Activated CD8-positive, alpha-beta memory T cell treated with anti-CD3 and anti-CD28 coated beads for 1 hour (primary cell): ENCODE measurements at places on chromosomes 6 and 20.

DNA sequence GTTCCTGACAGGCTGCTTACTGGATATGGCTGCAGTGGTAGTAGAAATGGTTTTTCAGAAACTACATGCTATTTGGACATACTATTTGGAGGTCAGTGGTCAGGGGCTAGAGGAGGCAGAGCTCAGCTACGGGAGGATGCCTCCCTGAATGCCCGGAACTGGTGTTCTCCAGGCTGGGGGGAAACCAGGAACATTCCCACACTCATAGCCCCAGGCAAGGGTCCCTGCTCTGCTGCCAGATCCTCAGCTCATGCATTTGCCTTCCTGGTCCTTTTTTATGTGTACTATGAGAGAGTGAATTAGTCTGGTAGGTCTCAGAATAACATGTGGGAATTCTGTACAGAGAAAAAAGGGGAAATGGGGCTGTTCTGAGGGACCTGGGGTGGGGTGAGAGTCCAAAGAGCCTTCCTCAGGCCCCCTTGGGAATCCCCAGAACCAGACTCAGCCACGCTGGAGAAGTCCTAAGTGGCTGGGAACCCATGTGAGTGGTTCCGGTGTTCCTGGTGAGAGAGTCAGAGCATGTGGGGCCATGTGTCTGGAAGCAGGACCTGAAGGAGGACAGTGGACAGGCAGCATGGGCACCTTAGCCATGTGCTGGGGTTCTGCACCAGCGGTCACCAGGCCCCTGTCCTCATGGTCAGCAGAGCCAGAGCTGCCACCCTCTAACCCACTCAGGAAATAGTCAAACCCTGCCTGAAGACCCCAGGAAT lies 58.0 kb upstream of the MYL9 start:
- no peak for DNase-seq

DNA sequence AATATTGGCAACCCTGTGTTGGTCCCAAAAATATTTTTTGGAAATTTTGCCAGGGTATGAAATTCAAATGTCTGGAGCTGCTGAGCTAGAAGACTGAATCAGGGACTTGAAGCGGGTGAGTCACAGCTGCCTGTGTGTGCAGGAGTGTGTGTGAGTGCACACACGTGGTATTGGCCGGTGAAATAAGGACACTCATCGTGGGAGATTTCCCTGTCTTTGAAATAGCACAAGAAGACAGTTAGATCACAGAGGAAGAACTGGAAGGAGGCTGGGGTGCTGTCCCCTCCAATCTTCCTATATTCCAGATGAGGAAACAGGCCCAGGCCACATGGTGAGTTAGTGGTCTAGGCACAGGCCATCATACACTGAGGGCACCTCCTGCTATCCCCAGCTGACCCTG lies 123.8 kb upstream of the MLN start:
- no peak for DNase-seq

DNA sequence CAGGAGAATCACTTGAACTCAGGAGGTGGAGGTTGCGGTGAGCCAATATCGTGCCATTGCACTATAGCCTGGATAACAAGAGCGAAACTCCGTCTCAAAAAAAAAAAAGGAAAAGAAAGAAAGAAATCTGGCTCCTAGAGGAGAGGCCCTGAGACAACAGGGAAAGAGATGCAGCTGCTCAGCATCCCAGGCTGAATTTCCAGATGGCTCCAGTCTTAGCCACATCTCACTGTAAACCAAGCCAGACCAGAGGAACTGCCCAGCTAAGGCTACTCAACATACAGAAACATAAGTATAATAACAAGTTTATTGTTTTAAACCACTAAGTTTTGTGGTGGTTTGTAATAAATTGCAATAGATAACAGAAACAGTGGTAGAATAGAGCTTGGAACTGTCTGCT lies 38.5 kb upstream of the TASP1 start:
- no peak for DNase-seq

- DNase-seq: no peak
Measured at GRCh38 chr20:32395066-32395465, 36.9 kb downstream of the ASXL1 start.

GRCh38 chr20:47701612-47702011 lies 83.7 kb downstream of the SULF2 start:
- DNase-seq: no peak

- DNase-seq: no peak
Measured at GRCh38 chr6:38337819-38338465, 301.8 kb downstream of the BTBD9 start.

DNA sequence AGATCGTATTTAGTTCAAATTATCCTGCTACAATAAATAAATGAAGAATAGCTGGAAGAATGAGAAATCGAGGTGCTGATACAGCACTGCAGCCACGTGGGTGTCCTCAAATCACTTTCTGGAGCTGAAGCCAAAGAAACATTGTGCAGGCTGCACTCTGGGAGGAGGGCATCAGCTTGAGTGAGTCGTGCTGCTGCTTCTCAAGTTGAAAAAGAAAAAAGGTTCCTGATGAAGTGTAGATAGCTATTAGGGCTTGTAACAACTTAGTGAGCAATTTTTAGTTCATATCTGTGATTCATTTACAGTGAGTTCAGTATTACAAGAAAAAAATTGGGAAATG lies 40.5 kb downstream of the DSE start:
- DNase-seq: no peak

- DNase-seq: no peak
Measured at GRCh38 chr6:107819964-107820337, 4.2 kb downstream of the SCML4 start.

DNA sequence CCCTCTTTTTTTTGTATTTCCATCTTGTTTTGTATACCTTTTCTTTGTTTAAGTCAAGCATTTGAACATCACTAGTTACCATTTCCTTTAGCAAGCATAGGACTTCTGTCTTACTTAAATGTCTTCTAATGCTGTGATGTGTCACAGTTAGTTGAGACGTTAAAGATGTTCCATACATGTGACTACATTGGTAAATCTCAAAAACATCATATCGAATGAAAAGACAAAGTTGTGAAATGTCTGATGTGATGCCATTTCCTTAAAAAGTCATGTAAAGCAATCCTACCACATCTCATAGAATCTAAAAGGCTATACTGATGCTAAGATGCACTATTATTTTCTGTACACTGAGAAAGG lies 26.8 kb downstream of the SLC16A10 start:
- DNase-seq: no peak

DNA sequence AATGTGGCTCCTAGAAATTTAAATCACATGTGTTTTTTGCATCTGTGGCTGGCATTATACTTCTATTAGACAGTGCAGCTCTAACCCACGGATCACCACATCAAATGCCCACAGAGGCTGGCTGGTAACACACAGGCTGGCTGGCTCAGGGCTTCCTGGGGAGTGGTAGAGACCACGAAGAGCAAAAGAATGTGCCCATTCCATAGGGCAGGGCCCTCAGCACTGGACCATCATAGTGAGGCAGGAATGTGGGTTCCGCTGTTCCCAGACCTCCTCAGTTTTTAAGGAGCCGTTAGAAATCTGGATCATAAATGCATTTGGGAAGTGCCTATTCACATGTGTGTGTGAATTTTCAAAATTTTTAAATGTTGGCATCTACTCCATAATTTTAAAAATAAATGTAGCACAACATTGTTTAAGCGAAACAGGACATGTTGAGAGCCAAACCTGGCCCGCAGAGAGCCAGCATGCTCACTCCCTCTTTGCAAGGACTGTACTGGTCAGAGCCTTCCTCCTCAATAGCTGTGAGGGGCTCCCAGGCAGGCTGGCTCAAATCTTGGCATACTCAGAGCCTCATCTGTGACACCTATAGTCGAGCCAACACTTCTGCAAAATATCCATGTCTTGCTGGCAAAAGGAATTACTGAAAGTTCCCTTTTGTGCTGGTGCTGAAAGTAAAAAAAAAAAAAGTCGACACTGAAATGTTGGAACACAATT lies 190.5 kb downstream of the FNDC1 start:
- no peak for DNase-seq

GRCh38 chr6:139905404-139906052 lies 531.1 kb upstream of the CITED2 start:
- no peak for DNase-seq

DNA sequence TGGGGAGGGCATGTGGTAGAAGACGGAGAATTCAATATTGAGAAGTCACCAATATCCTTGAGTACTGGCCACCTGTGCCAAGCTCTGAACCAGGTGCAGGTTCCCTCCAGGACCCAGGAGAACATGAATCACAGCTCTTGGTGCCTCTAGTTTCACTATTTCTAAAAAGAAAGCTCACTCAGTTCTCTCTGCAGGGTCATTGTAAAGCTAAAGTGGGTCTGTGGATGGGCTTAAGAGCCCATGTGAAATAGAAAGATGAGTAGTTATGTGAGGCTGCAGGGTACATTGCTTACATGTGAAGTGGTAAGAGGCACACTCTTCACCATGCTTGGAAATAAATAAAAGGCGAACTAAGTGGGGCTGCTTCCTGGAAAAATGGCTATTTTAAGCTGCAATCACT lies 43.6 kb downstream of the ZNF831 start:
- no peak for DNase-seq

DNA sequence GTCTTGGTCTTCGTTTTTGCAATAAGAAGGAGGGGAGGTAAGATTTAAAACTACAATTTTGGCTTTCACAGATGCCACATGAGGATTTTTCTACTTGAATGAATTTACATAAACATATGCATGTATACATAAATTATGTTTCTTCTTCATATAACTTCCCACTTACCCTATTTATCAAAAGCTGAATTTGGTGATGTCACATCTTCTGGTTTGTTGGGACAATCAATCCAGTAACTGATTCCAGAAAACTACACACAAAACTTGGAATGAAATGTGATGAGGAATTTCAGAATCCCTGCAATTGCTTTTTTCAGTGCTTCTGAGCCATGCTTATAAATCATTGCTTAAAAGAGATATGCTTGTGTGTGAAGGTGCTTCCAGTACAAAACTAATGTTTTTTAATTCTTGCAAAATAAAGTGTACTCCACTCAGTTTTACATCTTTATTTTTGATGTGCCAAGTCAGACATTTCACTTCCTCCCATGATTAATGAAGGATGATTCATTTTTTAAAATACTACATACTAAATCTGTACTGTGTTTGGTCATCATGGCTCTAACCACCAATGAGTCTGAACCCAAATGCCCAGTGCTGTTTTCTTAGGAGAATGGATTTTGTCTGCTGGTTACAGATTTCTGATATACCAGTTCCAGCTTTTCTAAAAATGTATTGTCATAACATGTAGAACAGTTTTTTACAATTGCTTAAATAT lies 32.1 kb upstream of the RIN2 start:
- DNase-seq: no peak

DNA sequence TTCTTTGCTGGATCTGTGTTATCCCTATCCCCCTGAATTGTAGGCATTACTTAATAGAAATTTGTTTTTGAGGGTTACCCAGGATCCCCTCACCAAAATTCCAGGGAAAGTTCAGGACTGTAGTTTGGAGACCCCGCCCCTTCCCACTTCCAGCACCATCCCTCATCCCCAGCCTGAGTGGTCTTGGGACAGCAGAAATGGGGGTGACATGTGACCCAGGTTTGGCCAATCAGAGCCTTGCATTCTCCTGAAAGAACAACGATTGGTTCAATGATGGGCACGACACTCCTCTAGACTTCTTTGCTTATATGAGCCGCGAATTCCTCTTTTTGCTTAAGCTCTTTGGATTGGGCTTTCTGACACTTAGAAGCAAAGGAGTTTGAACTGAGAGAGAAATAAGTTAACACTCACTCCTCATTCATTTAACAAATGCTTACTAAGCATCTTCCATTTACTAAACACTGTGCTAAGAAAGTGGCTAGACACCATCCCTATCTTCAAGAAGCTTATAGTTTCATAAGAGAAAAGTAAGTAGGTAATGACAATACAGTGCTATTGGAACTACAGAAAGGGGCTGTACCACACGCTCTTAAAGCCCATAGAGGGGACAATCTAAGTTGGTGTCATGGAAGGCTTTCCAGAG lies 24.9 kb upstream of the PAQR8 start:
- DNase-seq: no peak

DNA sequence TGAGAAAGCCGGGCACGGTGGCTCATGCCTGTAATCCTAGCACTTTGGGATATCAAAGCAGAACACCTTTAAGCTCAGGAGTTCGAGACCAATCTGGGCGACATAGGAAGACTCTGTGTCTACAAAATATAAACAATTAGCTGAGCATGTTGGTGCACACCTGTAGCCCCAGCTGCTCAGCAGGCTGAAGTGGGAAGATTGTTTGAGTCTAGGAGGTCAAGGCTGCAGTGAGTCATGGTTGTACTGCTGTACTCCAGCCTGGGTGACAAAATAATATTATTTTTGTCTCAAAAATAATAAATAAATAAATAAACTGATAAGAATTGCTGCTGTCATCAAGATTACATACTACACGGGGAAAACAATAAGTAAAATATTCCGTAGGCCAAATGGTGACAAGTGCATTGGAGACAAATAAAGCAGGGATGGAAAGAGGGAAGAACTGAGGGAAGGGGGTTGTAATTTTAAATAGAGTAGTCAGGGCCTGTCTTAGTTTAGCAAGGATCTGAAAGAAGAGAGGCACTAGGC lies 14.0 kb upstream of the TOP1 start:
- DNase-seq: no peak

GRCh38 chr20:10105046-10105445 lies 70.3 kb downstream of the ANKEF1 start:
- no peak for DNase-seq

GRCh38 chr6:1946583-1946982 lies 298.8 kb downstream of the GMDS start:
- no peak for DNase-seq

DNA sequence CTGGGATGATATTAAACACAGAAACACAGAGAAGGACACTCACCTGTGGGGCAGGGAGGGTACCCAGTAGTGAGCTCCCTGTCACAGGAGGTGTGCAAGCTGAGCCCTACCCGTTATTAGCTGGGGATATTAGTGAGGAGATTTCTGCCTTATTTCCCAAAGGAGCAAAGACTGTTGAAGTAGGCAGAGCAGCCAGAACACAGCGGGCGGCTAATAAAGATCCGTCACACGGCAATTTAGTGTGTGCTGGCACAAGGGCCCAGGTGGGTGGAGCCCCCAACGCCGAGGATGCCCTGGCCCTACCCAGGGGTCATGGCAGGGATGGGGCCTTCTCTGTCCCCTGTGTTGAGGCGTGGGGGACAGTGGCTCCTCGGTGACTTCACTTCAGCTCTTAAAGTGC lies 8.3 kb downstream of the VSTM2L start:
- DNase-seq: no peak

DNA sequence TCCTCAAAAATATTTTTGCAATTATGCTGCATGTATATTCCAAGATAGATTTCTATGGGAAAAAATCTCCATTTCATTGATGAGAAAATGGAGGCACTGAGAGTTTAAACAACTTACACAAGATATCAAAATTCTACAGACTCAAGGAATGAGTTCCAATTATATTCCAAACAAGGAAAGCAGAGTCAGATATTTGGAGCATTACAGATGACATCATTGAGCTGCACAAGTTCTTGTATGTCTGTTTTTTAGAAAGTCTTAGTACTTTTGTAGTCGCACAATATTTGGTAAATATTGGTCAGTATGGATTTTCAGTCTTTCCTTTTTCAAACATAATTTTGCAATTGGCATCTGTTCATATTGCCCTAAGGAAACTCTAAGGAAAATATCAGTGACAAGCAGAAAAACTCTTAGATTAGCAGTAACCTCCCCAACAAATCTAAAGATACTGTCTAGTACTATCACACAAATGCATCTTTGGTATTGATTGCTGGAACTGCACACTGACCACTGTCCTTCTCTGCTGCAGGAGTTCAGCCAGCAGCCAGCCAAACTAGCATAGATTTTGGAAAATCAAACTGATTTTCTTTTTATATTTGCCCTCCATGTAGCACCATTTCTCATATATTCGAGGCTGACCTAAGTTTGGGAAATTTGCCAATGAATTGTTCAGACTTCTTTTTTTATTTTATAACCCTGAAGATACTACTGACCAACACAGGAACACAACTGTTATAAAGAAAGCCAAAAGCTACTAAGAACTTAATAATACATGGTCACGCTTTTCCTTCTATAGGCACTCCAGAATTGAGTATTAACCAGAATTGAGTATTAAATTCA lies 51.7 kb upstream of the TBX18 start:
- DNase-seq: no peak
